Activated CD8-positive, alpha-beta memory T cell treated with anti-CD3 and anti-CD28 coated beads for 4 hours (primary cell): ENCODE measurements at places on chromosomes 3 and 15.

- DNase-seq: no peak
These were observed 138.8 kb upstream of the PLXND1 start for GRCh38 chr3:129745253-129745652.

DNA sequence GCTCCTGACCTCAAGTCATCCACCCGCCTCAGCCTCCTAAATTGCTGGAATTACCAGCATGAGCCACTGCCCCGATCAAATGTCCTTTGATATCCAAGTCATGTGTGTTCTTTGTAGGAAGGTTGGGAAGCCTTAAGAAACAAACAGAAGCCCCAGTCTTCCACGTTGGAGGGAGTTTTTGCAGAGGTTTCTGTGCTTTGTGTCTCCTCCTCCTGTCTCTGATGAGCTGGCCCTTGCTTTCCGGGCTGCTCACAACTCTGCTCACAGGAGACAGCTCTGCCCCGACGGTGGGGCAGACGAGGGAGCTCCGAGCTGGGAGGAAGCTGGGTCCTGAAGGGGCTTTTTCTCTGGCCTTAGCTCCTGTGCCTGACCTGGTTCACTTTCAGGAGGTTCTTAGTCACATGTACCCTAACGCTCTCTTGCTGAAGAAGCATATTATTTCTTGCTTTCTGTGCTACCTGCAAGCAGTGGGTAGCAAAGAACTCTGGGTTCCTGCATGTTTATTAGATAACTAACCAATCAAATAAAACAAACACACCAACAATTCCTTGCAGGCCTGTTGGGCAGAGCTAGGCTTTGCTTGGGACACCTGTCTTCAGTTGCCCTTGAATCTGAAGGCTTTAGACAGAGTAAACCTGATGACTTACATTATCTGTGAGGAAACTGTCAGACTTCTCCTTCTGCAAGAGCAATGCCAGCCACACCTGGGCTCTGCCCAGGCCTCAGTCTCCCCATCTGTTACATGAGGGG, 52.6 kb upstream of the SMAD6 start:
- no peak for DNase-seq

- DNase-seq: no peak
These were observed 11.4 kb downstream of the CCK start for GRCh38 chr3:42254566-42254965.

DNA sequence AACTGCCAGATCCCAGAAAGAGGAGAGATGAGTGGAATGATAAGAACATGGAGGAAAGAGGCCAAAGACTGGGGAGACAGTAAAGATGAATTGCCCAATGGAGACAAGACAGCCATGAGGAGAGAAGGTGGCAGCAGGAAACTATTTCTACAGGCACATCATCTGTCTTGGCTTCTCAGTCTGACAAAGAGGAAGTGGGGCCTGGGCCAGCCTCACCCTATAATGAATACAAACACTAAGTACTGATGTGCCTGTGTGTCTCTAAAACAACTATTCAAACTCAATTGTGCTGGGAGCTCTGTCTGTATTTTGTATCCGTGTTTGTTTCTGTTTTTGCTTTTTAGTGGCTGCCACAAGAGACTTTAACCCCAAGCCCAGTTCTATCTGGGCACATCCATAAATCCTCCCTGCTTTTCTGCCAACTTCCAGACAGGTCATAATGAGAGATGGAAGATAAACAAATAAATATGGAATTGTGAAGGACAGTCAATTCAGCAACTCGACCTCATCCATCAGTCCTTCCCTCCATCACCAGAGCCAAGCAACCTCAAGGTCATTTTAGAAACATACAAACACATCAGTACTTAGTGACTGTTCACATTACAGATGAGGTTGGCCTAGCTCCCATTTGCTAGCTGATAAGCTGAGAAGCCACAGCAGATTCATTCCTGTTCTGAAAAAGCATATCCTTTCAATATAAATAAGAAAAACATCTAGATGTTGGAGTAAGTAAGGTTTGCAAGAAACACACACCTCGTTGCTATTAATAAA, 116.7 kb downstream of the CADPS start:
- DNase-seq: no peak

- no peak for DNase-seq
These were observed 693 bp downstream of the CD200 start for GRCh38 chr3:112333381-112334317.

DNA sequence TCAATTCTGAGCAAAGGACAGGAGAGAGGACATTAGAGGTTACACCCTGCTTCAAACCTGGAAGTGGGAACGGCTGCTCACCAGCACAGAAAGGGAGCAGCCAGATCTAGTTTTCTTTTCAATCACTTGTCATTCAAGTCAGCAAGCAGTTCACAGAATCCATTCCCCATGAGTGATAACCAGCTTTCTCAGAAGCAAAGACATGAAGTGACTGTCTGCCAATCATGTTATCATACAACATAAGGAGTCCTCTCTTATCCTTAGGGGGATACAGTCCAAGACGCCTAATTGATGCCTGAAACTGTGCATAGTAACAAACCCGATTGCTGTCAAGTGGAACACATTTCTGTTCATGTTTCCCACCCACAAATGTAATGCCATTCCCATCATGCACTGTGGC, 54.7 kb downstream of the FAM98B start:
- no peak for DNase-seq

- no peak for DNase-seq
These were observed 1.9 kb downstream of the RUBCN start for GRCh38 chr3:197734667-197735318.

GRCh38 chr3:188348435-188349244, 194.7 kb downstream of the LPP start:
- DNase-seq: no peak

DNA sequence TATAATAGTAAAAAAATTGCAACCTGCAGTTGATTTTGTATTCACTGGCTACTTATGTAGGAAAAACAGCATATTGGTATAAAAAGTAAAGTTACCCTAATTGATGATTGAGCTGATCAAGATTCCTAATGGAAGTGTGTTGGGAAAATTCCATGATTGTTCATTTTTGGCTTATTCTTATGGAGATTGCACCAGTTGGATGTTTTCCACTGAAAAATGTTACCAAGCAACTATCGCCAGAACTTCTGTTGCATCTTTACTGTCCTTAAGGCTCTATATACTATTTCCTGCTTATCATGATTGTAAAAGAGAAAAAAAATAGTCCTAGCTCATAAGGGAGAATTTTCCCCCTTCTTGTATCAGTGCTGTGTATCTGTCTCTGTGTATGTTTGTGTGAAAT, 48.6 kb downstream of the SLC25A26 start:
- no peak for DNase-seq

DNA sequence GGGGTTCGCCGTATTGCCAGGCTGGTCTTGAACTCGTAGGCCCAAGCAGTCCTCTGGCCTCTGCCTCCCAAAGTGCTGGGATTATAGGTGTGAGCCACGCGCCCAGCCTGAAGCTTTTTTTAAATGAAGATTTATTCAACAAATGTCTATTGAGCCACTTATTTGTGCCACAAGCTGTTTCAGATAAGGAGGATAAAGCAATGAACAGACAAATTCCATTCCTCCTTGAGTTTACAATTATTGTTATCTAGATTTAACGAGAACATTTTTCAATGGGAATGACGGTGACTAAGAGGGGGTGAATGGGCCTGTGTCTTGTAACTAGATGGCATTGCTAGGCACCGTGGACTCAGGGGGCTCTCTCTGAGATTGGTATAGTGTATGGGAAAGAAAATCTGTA, 10.2 kb downstream of the PPARG start:
- no peak for DNase-seq

- DNase-seq: peak; percentile 27
These were observed 24.8 kb downstream of the SHF start for GRCh38 chr15:45162771-45163507.

- DNase-seq: no peak
These were observed 12.6 kb upstream of the ZBTB47 start for GRCh38 chr3:42640771-42641370.

DNA sequence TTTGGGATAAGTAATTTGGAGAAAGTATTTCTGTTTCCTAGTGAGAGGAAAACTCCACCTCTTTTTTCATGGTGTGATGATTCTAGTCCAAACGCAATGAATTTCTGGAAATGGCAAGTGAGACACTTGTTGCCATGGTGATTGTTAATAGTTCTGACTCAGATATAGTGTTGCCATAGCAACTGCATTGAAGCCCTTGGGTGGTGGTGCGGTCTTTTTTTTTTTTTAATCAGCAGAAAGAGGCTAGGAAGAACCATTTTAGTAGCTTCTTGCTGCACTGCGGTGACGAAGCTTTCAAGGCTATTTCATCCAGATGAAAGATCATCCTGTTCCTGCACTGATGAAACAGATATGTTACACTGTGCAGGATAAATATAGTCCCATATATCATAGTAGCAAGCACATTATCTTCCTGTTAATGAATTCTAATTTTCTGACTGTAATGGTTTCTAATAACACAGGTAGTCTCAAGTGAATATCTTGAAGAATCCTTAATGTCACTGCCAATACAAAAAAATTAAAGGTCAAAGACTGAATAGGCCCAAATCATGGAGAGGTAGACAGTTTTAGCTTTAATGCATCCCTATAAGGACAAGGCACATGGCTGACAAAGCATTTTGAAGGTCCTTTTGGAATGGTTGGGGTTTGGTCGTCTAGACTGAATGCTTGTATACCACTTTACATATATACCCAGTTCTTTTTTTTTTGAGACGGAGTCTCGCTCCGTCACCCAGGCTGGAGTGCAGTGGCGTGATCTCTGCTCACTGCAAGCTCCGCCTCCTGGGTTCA, 125.1 kb upstream of the ZBTB20 start:
- no peak for DNase-seq

GRCh38 chr15:101180620-101181307, 71.1 kb downstream of the CHSY1 start:
- no peak for DNase-seq

DNA sequence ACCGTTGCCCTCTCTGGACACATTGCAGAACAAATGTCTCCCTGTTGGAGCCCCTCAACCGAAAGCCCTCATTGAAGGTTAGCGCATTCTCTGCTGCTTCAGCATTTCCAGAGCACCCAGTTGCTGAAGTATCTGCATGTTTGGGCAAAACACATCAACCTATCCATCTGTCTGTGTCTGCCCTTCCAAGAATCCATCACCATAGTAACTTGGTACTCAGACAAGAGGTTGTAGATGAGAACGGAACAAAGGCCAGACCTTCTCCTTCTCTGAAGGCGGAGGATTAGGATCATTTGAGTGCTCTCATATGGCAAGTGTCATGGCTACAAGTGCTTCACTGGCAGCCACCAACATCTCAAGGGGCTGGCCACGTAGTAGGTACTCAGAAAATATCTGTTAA, 23.1 kb upstream of the RHO start:
- no peak for DNase-seq

DNA sequence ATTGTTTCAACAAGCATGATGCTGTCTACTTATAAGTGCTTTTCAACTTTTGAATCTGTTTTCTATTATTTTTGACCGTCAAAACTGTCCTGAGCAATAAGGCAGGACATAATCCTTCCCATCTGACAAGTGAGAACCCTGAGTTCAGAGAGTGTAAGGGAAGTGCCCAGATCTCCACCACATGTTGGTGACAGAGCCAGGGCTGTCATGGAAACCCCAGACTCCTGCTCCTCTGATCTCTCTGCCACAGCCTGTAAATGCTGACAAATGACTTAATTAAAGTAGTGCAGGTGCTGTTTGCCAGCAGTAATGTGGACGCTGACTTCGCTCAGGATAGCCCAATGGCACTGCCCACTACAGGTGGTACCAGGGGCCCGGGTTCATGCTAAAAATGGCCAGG, 40.3 kb downstream of the SPSB4 start:
- DNase-seq: no peak

DNA sequence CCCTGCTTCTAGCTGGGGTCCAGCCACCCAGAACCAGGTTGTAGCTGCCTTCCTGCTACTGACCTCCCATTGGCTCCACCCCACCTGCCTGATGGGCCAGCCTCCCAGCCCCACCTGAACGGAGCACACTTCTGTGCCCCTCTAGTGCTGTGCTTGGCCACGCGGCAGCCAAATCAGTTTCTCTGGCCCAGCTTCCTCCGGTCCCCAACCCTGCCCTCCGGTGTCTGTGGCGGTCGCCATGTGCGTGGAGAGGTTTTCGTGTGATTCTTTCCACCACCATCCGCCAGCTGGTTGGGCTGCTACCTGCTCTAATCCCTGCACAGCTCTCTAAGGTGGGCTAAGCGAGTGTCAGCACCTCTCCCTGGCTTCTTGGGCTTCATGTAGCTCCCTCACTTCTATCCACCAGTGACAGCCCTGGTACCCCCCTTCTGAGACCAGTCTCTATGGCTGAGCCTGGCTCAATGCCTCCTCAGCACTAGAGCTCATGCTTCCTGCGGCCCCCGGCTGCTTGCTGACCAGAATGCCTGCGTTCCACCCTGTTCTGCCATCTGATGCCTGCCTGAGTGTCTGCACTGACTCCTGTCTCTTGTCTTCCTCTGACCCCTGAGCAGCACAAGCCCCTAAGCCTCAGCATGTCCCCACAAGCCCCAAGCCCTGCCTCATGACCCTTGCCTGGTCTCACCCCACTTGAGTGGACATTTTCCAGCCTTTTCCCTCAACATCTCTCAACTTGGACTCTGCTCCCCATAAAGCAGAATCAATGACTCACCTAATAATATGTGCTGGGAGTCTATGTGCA, 23.2 kb upstream of the MAGEF1 start:
- no peak for DNase-seq

GRCh38 chr3:127406309-127407025, 118.6 kb upstream of the PRR20G start:
- DNase-seq: no peak

GRCh38 chr3:50192689-50193141, 1.3 kb downstream of the GNAT1 start:
- DNase-seq: peak; percentile 66

GRCh38 chr3:133136114-133137041, 98.2 kb downstream of the TMEM108 start:
- no peak for DNase-seq

DNA sequence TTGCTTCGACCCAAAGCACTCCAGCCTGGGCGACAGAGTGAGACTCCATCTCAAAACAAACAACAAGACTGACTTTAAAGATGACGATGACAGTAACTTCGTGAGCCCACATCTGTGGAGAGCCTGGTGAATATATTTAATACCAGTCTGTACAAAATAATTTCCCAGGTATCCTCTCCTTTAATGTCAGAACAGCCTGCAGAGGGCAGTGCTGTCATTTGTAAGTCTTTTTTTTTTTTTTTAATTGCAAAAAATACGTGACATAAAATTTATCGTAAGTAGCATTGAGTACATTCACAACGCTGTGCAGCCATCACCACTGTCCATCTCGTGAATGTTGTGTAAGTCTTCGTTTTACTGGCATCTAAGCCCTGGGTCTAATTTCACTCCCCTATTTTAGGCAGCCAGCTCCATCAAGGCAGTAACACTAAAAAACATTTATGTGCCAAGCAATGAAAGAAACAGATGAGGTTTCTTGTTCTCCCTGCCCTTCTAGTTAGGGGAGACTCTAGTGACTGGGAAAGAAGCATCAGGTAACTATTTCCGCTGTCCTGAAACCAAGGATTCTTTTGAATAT, 1.4 kb downstream of the HTD2 start:
- DNase-seq: no peak

DNA sequence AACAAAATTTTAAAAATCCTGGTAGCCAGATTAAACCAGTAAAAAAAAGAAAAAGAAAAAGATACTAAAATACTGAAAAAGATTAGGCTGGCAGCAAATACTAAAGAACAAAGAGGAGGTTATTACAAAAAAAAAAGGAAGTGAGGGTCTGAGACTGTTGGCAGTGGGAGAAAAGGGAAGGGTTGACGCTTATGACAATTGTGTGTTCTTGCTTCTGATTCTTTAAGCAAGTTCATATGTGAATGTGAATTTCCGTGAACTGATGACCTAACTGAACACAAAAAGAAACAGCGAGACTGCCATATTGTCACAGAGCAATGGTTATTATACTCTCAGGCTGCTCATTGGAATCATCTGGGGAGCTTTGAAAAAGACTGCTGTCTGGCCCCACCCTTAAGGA, 56.5 kb downstream of the ATP13A4 start:
- DNase-seq: no peak
